Activated CD4-positive, alpha-beta T cell treated with anti-CD3 and anti-CD28 coated beads, Interleukin-2, amount 50 U/mL, for 24 hours (primary cell): ENCODE measurements at places on chromosomes 6 and 20.

GRCh38 chr6:37480951-37481534 is 18.6 kb downstream of the CCDC167 start:
- DNase-seq, result no peak

DNA sequence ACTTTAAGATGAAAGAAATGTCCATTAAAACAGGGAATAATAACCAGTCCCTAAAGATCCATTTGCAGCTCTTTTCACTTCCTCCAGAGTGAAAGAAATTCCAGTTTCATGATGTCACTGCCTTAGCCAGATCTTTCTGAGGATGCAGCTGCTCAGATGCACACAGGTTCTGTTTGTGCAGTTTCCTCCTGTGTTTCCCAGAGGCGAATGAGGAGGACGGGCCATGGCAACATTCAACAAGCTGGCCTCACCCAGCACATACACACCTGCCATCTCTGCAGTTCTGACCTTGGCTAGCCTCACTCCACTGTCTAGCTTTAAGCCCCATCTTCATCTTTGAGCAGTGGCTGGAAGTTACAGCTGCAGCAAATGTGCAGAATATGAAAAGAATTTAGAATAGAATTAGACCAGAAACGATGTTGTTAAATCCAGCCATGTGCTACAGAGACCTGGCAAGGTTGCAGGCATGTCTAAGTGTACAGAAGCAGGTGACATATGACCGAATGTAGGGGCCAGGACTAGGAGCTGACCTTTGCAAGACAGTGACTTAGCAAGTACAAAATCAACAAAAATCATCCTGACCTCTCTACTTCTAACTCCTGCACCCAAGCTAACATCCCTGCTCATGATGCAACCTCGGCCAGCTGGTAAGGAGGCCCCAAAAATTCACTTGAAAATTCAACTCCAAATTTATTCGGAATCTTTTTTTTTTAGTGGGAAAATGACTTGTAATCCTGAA is 35.0 kb downstream of the FAM50B start:
- DNase-seq, result no peak

DNA sequence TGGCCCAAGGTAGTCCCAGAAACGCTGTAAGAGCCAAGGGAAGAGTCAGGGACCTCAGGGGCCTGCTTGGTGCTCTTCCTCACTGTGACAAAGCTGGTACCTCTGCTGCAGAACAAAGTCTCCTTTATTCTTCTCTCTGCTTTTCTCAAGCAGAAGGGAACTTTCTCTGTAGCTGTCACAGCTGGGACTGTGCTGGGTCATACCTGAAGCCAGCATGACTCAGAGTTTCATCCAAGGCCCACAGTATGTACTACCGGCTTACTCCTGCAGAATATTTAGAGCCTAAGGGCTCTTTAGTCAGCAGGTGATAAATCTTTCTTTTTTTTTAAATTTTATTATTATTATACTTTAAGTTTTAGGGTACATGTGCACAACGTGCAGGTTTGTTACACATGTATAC is 183.2 kb downstream of the TINAG start:
- DNase-seq, result no peak

GRCh38 chr6:130604841-130605399 is 222.3 kb upstream of the SMLR1 start:
- DNase-seq, result no peak

GRCh38 chr6:6717953-6718352 is 129.4 kb downstream of the LY86 start:
- DNase-seq, result no peak

DNA sequence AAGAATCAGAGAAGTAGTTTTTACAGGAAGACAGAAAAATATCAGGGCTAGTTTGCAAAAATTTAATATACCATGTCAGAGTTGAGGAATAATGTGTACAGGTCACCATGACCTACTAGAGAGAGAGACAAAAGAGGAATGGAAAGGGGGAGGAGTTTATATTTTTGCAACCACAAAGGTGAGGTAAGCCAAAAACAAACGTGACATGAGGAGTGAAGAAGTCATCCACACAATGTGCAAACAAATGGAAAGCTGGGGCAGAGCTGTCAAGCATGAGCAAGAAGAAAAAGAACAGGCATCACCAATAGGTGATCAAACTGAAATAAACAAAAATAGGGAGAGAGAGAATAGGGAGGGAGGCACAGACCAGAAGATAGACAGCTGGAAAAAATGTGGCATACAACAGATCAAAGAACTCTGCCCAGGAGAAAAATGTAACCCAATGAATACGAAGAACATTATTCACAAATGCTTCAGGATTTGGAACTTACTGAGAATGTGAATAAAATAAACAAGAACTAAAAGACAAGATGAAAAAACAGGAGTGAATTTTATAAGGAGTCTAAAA is 15.5 kb downstream of the RARS2 start:
- no peak for DNase-seq

DNA sequence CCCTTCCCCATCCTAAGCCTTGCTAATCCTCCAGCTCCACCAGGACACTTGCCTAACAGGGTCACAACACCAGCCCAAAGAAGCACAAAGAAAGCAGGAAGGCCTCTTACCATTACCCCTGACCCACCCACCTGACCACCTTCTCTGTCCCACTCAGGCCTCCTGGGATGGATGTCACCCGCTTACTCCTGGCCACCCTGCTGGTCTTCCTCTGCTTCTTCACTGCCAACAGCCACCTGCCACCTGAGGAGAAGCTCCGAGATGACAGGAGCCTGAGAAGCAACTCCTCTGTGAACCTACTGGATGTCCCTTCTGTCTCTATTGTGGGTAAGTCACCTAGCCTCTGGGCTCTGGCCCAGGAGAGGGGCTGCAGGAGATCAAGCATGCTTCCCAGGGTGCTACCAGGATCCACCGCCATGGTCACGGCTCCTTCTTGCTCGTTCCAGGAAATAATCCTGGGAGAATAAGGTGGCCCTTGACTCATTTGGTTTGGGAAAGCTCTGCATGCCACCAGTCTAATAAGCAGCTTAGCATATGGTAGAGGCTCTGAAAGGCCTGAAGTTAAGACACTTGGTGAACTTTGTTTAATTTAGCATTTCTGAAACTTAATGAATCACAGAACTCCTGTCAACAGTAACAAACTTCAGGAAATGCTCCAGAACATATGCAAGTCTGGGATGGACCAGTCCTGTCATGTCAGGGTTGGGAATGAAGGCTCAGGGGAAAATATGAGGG is 19.2 kb downstream of the ASIP start:
- DNase-seq, result no peak

DNA sequence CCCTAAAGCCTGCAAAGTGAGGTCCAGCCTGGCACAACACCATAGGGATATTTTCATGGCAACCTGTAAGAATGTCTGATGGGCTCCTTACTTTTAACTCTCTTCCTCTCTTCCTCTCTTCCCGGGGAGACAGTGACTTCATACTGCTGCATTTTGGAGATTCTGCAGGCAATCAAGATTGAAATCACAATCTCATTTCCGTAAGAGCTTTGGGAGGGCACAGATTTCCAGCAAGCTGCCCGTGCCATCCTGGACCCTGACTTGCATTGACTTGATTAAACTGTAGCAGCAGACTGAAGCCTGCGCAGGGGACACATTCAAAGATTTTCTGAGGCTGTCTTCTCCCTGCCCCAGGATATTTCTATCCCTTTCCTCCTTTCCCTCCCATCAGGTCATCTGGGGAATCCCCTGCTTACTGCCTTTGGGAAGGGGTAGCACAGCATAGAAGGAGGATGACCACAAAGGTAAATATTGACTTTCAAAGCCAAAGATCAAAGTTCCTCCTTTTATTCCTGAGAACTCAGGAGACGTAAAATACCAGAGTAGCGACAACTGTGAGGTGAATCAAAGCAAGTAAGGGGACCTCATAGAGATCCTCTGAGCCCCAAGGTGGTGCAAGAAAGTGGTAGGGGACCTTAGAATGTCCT is 504.0 kb upstream of the ARID1B start:
- no peak for DNase-seq

DNA sequence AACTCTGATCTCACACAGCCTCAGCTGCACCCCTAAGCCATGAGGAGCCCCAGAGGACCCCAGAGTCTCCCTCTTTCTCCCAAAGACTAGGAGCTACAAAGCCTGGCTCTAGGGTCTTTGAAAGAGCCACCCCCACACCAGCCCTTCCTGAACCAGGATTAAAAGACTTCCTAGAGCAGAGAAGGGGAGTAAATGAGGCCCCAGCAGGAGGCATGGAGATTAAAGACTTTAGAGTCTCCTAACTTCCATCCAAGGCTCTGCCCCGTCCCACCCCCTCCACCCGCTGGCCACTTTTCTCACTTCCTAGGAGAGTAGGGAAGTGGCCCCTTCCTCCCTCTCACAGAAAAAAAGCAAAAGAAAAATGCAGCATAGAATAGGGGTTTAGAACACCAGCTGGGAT is 1.7 kb downstream of the PREX1 start:
- no peak for DNase-seq

GRCh38 chr6:18514180-18514579 is 127.0 kb downstream of the RNF144B start:
- no peak for DNase-seq

GRCh38 chr6:165568326-165568725 is 94.7 kb downstream of the PDE10A start:
- DNase-seq, result no peak

DNA sequence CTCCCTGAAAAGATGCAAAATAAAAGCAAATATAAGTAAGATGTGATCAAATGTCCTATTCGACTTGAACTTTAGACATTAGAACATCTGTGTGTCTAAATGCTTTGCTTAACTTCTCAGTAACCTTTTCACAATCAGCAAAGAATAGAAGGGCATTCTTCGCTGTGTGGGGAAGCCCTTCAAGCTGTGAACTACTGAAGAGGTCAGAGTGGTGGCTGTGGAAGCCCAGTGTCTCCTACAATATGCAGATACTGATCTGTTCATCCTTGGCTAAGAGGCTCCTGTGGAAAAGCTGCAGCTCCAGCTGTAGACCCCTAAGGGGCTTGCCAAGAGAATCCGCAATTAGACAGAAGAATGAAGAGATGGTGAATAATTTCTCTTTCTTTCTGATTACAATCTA is 400.3 kb upstream of the SASH1 start:
- no peak for DNase-seq

DNA sequence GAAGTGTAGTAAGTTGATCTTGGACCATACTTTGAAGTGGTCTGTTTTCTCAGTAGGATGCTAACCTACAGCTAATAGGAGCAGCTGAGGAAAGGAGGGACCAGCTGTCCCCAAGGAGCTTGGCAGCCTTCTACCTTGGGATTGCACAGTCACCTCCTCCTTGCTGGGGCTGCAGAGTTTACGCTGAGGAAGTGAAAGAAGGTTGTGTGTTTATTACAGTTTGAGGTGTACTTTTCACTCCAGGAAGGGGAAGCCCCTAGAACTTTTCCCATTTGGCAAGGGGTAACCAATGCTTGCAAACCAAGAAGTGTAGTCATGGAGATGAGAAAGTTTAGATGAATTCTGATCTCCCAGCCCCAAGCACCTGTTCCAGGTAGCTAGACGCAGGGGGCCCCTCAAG is 58.8 kb downstream of the BMP6 start:
- DNase-seq, result no peak

- peak; percentile 21 for DNase-seq
Observed at GRCh38 chr6:89281779-89282246, 33.3 kb downstream of the GABRR2 start.

DNA sequence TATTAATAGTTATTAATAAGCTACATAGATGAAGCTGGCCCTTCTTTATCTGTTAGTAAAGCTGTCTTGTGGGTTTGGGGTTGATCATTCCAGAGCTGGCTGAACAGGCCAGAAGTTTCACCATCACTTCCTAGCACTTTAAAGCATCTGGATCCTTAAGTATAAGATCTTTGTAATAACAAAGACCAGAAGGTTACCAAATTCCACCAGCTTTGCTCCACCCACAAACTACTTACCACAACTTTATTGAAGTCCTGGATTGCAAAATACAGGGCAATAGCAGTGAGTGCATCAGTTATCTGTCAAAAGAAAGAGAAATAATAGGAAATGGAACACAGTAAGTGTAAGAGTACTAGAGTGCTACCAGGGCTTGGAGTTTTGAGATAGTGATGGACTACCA is 33.0 kb downstream of the PIGU start:
- DNase-seq, result no peak

DNA sequence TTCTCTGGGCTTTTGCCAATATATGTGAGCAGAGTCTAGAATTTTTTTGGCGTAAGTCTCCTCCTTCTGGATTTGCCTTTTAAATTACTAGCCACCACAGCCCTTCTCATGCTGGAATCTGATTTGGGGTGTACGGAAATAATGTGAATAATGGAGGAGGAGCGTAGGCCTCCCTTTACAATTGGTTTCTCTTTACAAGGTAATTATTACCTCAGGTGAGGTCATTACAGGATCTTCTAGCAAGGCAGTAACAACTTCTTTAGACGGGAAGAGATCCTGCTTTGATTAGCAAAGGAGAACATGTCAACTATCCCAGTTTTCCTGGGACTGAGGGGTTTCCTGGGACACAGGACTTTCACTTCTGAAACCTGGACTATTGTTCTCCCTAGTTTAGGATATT is 8.9 kb downstream of the RWDD2A start:
- no peak for DNase-seq

- DNase-seq, result no peak
Observed at GRCh38 chr6:37620519-37620918, 77.2 kb downstream of the MDGA1 start.

DNA sequence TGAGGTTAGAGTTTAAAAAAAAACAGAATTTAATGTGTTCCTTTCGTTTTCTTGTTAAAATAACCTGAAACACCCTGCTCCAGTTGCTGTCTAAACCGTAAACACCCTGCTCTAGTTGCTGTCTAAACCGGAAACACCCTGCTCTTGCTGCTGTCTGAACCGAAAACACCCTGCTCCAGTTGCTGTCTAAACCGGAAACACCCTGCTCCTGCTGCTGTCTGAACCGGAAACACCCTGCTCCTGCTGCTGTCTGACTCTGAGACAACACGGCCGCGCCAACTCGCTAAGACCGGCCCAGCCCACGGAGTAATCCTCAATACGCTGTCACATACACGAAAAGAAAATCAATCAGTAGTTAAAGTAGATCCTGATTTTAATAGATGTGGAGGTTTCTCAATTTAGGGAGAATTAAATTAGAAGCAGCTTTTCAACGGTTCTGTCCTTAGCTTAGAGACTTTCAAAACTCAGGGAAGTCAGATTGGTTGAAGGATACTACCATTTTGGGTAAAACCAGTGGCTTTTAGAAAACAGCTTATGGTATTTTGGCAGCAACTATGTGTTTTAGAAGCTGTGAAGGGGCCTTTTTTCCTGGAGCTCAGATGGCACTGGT is 98.3 kb downstream of the RAMACL start:
- DNase-seq, result peak; percentile 75

- DNase-seq, result no peak
Observed at GRCh38 chr6:39214120-39214813, 15.0 kb downstream of the KCNK5 start.

- no peak for DNase-seq
Observed at GRCh38 chr6:9783567-9783966, 631.3 kb downstream of the TFAP2A start.
